Upper lobe of right lung (tissue), 1 donor: ENCODE measurements at places on chromosomes 2 and 18. TPM values are rescaled to one million over a fixed set of nuclear protein-coding genes. Genes with fewer than 3 reads are reported as not detected.

DNA sequence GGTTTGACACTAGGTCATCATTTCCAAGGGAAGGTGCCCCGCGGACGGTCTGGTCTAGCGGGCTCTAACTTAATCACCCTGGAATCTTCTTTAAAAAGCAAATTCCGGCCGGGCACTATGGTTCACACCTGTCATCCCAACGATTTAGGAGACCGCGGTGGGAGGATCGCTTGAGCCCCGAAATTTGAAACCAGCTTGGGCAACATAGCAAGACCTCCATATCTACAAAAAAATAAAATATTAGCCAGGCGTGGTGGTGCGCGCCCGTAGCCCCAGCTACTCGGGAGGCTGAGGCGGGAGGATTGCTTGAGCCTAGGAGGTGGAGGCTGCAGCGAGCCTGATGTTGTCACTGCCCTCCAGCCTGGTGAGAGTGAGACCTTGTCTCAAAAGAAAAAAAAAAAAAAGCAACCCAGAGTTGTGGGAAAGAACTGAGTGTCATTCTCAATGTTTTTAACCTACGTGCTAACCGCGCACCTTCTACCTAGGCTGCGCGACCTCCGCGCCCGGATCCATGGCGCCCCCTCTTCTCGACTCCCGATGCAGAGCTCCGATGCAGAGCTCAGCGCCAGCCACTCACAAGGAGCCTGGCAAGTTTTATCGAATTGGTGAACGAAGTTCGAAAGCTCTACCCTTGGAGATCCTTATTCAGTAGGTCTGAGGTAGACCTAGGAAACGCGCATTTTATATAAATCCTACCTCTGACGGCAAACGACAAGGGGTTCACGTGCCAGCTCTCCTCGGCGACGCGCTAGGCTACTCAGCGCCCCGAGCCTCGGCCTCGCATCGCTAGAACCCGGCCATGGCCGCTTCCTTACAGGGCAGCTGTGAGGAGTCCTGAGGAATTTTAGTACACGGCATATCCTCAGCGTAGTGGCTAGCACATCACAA, 888 bp upstream of the TWSG1 start:
- DNase-seq, result no peak

DNA sequence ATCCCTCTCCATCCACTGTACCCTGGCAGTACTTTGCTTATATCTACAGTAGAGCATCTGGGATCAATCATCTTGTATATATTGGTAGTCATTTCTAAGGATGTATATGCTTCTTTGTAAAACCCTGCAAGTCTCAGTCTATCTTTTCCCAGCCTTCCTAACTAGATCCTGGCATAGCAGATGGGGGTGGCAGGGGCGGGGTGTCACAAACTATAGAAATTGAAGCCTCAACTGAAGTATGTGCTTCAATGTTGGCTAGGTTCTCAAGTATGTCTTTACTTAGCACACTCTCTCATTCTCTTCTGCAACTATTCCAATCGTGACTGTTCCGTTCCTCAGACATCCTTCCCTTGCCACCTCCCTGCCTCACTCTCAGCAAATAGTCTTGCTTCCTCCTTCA, 30.1 kb upstream of the AGPS start:
- no peak for DNase-seq

- DNase-seq, result no peak
Measured at GRCh38 chr2:54271189-54271588, 15.2 kb upstream of the TSPYL6 start.

DNA sequence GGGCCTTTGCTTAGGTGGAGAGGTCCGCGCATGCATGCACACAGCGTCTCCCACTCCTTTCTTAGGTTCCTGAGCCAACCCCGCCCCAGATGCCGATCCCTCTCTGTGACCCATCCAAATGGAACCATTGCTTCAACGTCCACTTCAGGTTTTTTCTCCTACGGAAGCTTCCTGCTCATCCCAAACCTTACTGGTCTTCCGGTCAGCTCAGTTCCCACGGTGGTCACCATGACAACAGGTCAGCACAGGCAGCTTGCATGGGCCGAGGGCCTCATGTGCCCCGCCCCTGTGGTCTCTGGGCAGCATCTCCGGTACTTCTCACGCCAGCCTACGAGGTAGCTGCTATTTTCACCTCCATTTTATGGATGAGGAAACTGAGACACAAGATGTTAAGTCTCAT, 163.7 kb downstream of the SOCS6 start:
- no peak for DNase-seq

The SNED1 gene
- 38.4 TPM for total RNA-seq

The CYP1B1 gene
- 69.4 TPM for total RNA-seq

The TXNDC2 gene
- total RNA-seq, result 0.55 TPM

- DNase-seq, result no peak
Measured at GRCh38 chr2:109531221-109531620, 82.5 kb downstream of the SEPTIN10 start.

GRCh38 chr2:25377822-25378421, 36.2 kb upstream of the DNMT3A start:
- DNase-seq, result peak; percentile 53
